ENCODE measurements at places on chromosomes 11 and 22.

- peak; percentile 16 for DNase-seq
Measured at GRCh38 chr11:78045851-78046485, 17.7 kb upstream of the THRSP start.

DNA sequence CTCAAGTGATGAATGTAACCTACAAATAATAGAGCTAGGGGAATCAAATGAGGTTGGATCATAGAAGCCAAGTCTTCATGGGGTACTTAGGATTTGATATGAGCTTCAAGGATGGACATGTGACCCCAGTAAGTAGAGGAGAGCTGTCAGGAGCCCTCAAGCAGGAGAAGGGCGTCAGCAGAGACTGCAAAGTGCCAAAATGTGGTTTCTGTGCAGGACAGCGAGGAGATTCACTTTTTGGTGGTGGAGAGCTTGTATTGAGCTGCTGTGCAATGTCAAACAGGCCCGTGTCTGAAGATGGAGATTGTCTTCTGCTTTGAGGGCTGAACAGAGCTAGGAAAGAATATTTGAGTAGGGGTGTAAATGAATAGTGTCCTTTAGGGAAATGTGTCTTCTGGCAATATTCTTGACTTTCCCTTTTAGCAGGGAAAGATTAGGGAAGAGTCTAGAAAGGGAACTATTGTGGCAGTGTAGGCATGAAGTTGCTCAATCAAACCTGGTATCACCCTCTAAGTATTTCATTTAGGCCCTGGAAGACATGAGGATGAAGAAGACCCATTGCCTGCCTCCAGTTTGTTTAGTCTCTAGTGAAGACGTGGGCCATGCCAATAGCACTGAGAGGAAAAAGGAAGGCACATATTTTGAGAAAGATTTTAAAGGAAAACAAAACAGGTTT lies 31.2 kb upstream of the SORL1-AS1 start:
- DNase-seq = no peak

DNA sequence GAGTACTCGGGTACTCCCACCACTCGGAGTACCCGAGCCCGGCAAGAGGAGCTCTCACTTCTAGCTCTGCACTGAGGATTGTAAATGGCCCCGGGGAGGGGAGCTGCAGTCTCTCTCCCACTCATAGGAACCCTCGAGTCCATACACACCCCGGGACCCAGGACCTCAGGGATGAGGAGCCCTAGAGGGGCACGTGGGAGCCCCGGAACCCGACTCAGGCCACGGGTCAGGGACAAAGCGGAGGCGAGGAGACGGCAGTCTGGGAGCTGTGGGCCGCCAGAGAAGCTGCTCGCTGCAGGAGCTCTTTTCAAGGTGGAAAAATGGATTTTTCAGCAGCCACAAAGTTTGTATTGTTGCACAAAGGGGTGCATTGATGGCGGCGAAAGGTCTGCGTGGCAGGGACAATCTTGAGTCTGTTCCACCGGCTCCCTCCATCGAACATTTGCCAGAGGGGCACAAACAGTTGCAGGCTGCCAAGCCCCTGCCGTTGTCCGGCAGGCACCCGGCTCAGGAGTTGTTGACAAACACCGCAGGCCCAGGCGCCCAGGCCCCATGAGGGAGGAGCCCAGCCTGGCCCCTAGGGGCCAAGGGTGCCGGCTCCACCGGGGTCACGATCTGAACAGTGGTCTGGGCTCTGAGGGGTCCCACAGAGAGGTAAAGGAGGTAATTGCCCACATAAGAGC lies 5.7 kb upstream of the FLI1 start:
- DNase-seq = no peak

DNA sequence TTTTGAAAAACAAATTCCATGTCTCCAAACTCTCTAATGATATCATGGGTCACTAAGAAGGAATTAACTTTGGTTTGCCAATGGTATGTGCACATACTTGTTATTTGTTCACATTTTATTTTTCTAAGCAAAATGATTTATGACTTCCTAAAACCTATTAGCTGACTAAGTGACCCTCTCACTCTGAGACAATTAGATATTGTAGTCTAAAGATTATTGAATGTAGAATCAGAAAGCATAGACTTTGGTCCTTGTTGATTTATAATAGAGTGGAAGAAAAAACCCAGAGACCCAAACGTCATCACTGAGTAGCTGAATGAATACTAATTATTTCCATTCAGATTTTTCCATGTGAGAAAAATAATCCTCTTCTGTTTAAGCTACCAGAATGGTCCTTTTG lies 243.5 kb upstream of the ANO3 start:
- no peak for DNase-seq

GRCh38 chr22:24391836-24392217 lies 35.6 kb upstream of the ADORA2A start:
- DNase-seq = no peak
